NCI-H1417 treated with DMSO at 0.1 percent for 48 hours (cell line): ENCODE measurements at places on chromosomes 7 and 10.

DNA sequence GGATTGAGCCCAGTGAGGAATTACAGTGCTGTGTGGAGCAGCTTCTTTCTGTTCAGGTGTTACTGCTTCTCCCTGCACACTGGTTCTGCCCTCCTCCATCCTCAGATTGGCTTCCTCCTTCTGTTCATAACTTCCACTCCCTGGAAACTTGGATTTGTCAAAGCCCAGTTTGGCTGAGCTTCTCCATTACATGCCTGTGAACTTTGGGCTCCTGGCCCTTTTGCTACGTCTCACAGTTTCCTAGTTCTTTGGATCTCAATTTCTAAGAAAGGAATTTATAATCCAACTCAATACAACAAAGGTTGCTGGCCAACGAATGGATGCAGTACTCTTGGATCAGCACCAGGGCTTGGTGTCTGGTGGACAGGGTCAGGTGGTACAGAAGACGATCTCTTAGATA lies 318.1 kb downstream of the RPS24 start:
- DNase-seq: no peak

- DNase-seq: no peak
Observed at GRCh38 chr7:155829796-155830470, 17.7 kb upstream of the SHH start.

GRCh38 chr7:132438926-132439325 lies 137.3 kb downstream of the PLXNA4 start:
- no peak for DNase-seq

GRCh38 chr7:33996899-33997298 lies 91.6 kb downstream of the BMPER start:
- DNase-seq: no peak

DNA sequence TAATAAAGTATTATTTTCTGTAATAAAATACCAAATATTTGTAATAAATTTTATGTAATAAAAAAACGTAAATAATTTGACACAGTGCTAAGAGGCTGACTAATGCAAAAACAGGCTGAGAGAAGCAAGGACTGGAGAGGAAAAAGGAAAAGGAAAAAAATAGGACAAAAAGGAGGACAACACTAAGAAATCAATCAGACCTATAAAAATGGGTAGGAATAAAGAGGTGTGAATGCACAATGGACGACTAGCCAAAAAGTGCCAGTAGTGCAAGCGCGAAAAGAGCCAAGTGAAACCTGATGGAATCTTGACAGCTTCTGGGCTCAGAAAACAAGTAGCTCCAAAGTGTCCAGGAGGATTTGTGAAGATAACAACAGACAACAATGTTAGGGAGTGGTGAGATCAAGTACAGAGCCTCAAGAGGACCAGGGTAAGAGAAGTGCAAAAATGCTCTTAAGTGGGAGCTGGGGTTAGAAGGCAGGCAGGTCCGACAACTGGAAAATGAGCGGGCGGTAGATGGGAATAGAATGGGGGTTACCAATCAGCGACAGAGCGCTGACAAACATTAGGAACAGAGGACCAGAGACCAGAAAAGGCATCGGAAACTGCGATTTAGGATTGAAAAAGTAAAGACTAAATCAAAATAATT lies 1.2 kb downstream of the BRAF start:
- no peak for DNase-seq

GRCh38 chr7:107269790-107270189 lies 101.0 kb downstream of the HBP1 start:
- DNase-seq: no peak

- no peak for DNase-seq
Observed at GRCh38 chr10:63624701-63625100, 103.5 kb downstream of the REEP3 start.

DNA sequence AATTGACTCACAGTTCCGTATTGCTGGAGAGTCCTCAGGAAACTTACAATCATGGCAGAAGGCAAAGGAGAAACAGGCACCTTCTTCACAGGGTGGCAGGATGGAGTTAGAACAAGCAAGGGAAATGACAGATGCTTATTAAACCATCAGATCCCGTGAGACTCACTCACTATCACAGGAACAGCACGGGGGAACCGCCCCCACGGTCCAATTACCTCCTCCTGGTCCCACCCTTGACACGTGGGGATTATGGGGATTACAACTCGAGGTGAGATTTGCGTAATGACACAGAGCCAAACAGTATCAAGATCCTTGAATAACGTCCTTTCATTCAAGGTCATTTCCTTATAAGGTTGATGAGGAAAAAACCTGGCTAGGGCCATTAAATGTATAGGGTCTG lies 176.6 kb downstream of the TPK1 start:
- DNase-seq: no peak

GRCh38 chr10:66151346-66151745 lies 774.5 kb upstream of the LRRTM3 start:
- no peak for DNase-seq

- DNase-seq: no peak
Observed at GRCh38 chr10:127920306-127921074, 13.6 kb downstream of the PTPRE start.

DNA sequence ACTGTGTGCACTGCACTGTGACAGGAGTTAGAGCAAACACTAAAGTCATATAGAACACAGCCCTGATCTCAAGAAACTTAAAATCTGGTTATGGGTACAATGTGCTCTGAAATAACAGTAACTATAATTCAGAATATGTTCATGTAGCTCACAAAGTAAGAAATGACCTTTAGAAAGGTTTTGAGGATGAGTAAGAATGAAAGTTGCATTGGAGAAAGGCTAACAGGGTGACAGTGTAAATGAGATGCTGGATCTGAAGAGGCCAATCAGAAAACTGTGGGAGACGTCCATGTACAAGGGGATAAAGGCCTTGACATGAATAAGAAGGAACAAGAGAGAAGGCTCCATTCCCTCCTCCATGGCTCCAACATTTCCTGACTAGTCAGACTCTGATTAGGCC lies 124.7 kb downstream of the GRM3 start:
- DNase-seq: no peak

GRCh38 chr10:127534496-127534895 lies 14.6 kb upstream of the NPS start:
- no peak for DNase-seq

GRCh38 chr10:131049016-131049415 lies 262.5 kb downstream of the TCERG1L start:
- DNase-seq: peak; percentile 9

- no peak for DNase-seq
Observed at GRCh38 chr7:37901236-37901827, 15.3 kb downstream of the SFRP4 start.

GRCh38 chr7:15007507-15007906 lies 105.0 kb upstream of the DGKB start:
- no peak for DNase-seq

DNA sequence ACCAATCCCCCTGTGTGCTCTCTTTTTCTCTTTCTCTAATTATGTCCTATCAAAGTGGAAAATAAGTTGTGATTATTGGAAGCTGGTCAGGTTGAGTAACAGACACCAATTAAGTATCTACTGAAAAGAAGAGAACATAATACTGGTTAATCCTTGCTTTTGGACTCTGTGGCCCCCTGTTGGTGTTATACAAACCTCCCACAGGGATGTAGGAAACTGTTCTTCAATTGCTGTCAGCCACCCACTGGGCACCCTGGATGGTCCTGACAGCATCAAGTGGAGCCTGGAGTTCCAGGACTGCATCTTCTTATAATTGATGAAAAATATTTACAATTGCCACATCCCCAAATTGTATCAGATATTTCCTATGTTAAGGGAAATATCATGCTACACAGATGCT lies 939.7 kb downstream of the KCNMA1 start:
- DNase-seq: no peak

DNA sequence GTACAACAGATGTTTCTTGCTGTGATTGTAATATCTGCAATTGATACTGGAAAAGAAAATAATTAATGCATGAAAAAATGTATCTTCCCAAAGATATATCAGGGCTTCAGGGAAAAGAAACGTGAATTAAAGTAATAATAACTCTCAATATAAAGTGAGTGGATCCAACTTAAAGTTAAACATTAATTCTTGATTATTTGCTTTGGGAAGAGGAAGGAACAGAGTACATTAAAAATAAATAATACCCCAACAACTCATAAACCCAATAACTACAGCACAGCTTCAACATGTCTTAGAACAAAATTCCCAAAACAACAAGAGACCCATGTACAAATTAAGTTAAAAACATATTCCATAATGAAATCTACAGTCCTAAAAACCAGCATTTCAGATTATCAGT lies 33.0 kb downstream of the ELMO1 start:
- DNase-seq: no peak

DNA sequence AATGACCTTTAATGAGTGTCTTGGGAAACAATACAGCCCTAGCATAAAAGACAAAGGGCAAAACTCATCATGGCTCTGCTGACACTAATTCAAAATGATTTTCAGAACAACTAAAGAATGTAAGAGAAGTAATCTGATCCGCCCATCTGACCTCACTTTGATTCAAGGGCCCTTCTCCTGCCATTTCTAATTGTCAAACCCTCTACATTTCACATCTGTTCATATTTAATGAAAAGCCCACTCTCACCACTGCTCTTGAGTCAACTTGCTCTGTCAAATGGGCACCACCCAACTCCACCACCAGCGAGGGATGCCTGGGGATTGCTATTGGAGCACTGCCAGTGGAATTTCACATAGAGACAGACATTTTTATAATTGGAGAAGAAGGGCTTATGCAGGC lies 639.2 kb downstream of the KCNMA1 start:
- no peak for DNase-seq

DNA sequence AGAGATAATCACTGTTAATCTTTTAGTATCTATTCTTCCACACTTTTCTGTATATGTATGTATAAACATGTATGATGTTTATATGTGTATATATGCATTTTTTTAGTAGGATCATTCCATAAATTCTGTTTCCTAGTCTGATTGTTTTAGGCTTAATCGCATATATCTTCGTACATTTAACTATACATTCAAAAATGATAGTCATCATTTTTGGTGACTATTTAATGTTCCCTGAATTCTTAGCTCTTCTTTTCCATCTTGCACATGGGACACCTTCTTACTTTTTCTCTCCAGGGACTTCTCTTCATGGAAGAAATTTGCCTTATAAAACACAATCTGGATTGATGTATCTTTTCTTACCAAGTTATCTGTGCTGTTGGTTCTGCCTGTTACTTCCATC lies 42.1 kb downstream of the ZNF277 start:
- no peak for DNase-seq

GRCh38 chr7:92633211-92633906 lies 43.2 kb upstream of the FAM133B start:
- no peak for DNase-seq

DNA sequence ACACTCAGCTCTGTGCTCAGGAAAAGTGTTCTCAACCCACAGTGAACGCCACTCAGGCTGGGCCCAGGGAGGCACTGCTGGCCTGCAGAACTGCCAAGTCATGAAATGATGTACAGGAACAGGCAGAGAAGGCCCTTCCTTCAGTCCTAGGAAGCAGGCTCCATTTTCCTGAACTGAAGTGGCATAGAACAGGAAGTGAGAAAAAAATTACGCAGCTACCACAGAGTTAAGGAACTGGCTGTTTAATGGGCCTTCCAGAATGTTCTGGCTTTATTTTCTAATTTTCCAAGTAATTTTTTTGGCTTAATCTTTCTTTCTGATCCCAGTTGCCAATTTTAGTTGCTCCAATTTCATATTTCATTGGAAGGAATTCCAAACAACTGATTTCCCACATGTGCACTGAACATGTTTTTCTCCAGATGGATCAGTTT lies 39.3 kb downstream of the LRRC18 start:
- DNase-seq: no peak

DNA sequence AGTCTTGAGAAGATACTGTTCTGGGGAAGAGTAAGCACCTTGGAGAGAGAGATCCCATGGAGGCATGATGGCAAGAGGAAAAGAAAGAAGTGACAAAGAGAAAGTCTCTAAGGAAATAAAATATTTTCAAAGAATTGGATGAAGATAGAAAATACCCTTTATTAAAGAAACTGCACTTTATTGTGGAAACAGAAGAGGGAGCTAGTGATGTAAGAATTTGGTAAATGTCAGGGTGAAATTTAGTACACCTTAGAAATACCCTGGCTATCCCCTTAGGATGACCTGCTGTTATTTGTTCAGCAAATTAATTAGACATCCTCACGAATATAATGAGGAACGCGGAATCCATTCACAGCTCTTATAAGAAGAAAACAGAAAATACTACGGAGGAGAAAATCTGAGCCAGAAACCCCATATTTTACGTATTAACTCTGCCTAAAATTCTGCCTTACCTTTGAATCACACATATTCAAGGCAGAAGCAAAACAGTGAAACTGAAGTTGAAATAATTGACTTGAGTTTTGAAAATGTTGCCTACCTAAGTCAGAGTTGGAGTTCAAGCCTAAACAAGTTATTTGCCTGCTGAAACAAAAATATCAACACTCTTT lies 90.7 kb downstream of the TFPI2 start:
- DNase-seq: no peak

- DNase-seq: no peak
Observed at GRCh38 chr10:33199731-33200232, 134.7 kb downstream of the NRP1 start.

DNA sequence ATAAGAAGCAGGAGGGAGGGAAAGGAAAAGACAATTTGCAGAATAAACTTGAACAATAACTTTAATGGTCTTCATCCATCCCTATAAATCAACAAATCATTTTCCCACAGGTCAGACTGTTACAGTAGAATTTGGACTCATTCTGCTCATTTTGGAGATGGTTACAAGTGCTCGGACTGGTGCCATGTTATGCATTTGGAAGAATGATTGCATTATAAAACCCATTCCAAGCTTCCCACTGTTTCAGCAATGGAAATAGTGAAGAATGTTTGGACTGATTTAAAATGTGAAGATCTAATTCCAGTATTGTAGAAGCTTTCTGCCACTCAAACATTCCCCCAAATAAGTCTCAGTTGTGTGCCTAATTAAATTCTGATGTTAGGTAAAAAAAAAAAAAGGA lies 99.7 kb upstream of the ZEB1 start:
- no peak for DNase-seq

- no peak for DNase-seq
Observed at GRCh38 chr7:53996876-53997275, 545.3 kb upstream of the VSTM2A start.
